Renal pelvis (tissue), 12 donors: ENCODE measurements at places on chromosomes 16 and 17.

DNA sequence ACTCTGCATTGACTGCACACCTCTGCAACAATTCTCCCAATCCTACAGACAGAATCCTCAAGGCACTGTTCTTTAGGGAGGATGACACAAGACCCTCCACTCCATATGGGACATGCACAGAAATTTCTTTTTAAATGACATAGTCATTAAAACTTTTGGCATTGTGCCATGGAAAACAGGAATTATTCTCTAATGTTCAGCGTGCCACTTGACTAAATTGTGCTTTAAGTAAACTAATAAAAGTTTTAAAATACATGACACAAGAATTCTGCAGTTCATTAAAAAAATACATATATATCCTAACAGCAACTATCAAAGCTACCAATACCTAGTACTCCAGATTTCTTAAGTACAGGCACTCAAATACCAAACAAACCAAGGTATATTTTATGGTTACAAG, 16.0 kb downstream of the CEP112 start:
- no peak for DNase-seq

DNA sequence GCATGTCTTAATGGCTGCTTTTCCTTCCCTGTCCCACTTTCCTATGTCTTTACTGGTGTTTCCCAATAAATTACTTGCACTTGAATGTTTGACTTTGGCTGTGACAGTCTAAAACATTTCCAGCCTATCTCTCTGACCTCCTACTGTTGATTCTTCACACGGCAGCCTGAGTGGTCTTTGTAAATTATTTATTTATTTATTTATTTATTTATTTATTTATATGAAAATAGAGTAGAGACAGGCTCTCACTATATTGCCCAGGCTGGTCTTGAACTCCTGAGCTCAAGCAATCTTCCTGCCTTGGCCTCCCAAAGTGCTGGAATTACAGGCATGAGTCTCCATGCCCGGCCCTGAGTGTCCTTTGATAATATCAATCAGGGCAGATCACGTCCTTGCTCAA, 28.4 kb upstream of the LYRM9 start:
- no peak for DNase-seq

DNA sequence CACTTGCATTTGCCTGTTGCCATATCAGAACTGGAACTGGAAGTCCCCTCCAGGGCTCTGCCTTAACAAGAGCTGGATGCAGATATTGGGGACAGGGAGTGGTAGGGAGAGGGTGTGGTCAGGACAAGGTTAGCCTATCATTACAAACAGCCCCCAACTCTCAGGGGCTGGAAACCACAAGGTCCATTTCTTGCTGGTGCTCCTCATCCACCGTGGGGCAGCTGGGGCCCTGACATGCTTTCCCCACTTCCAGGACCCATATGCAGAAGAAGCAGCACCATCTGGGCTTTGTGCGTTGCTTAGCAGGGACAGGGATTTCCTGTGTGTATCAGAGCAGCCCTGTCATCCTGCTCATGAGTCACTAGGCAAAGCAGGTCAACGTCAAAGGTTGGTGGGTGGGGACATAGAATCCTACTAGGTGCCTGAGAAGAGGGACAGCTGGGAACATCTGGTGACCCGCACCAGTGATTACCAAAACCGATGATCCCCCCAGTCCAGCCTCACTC, 26.9 kb downstream of the RGS9 start:
- no peak for DNase-seq

DNA sequence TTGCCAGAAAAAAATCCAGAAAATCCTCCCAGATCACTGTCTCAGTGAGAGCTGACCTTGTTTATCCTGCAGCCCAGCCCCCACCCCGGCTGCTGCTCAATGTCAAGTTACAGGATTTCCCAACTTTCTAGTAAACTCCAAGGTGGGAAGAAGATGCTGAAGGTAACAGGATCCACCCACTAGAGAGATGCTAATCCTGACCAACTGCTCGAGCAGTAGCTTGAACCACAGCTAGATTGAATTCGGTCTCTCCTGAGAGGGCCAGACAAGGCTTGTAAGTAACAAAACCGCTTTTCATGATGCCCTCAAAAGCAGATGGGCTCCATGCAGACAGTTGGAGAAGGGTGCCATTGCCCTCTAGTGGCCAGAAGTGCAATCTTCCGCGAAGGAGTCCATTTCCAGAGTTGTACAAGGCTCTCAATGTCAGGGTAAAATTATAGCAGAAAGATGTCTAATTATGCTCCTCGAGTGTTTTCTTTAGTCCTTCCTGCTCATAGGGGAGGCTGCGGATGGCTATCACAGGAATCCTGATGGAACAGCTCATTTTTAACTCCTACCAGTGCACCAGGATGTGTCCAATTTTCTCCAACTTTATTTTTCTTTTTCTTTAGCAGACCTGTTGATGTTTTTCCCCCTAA, 3.9 kb downstream of the CDH11 start:
- DNase-seq = peak; percentile 85

DNA sequence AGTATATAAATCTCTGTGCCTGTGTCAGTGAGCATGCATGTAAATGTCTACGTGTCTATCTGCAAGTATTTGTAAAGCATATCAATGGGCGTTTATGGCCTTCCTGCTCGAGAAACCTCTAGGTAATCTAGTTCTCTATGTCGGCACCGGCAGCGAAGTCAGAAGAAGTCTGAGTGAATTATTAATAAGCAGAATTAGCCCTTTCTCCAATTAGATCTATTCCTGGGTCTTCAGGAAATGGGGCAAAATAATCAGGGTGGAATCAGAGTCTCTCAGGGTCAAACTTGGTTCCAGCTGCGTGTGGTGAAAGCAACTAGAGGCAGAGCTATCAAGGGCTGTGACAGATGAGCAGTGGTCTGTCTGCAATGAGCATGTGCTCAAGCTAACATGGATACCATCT, at the start of gene C17orf78:
C17orf78 (plus strand) TSS at position 280 of the 400 bp plus-strand sequence; CDS start at position 388, 108 bp downstream.
- DNase-seq = no peak

- no peak for DNase-seq
Measured at GRCh38 chr17:8985054-8985701, 19.7 kb upstream of the PIK3R5 start.

GRCh38 chr16:543301-544164, 16.0 kb downstream of the CAPN15 start:
- no peak for DNase-seq

- no peak for DNase-seq
Measured at GRCh38 chr16:61862221-61863155, 173.8 kb downstream of the CDH8 start.

- DNase-seq = peak; percentile 77
Measured at GRCh38 chr16:86594721-86595120, 16.4 kb downstream of the FOXL1 start.

DNA sequence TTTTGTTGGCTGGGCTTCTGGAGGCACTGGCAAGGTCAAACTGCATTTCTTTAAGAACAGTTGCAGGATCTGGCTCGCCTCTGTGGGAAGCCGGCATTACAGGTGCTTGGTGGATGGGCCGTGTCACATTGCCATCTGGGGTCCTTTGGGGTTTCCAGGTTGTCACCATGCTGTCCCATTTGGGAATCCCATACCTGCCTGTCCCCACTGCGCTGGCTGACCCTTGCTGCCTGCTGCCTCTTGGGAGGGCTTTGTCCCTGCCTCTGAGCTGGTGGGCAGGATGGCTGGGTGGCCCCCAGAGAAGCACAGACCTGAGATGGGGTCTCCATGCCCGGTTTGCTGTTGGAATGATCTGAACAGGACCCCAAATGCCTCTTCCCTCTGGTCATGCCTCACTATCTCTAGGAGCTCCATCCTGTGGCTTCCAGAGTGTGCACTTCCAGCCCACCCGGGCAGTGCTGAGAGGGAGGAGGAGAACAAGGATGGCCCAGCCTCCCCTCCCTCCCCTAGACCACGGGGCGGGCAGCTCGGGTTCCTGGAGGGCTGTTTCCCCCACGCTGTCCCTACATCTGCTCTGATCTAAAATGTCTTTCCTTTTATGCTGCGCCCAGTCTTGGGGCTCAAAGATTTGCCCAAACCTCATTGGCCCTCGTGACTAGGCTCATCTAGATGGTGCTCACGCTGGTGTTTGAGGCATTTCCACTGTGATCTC, 28.0 kb downstream of the OR1D5 start:
- no peak for DNase-seq

- no peak for DNase-seq
Measured at GRCh38 chr17:41635121-41636097, 11.0 kb upstream of the KRT17 start.

GRCh38 chr16:19771796-19772195, 53.7 kb downstream of the IQCK start:
- DNase-seq = no peak

GRCh38 chr16:66521951-66522771, 27.8 kb downstream of the TK2 start:
- no peak for DNase-seq

- no peak for DNase-seq
Measured at GRCh38 chr17:19991252-19991885, 13.7 kb upstream of the AKAP10 start.

DNA sequence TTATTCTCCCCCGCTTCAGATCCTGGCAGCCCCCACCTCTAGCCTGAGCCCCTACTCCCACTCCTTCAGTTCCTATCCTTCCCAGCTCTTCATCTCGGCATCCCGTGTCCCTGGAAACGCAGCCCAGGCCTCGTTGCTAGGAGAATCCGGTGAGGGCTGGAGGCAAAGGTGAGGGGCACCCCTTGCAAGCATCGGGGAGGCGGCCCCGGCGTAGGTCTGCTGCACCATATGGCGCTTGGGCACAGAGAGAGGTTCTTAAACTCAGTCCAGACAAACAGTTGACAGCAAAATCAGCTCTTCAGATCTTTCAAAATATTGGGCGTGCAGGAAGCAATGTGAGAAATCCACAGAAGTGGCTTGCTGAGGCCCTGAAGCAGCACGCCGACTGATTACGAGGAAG, 15.0 kb downstream of the SLC38A8 start:
- DNase-seq = no peak

GRCh38 chr16:57911743-57912142, 59.2 kb downstream of the CNGB1 start:
- DNase-seq = no peak

- no peak for DNase-seq
Measured at GRCh38 chr17:42845918-42846593, 1.7 kb downstream of the AOC2 start.
